ENCODE measurements at places on chromosomes 3 and 15.

- DNase-seq = no peak
These were observed 33.3 kb downstream of the NPTN start for GRCh38 chr15:73599934-73600333.

- DNase-seq = no peak
These were observed 2.9 kb downstream of the HDDC3 start for GRCh38 chr15:90929246-90930019.

DNA sequence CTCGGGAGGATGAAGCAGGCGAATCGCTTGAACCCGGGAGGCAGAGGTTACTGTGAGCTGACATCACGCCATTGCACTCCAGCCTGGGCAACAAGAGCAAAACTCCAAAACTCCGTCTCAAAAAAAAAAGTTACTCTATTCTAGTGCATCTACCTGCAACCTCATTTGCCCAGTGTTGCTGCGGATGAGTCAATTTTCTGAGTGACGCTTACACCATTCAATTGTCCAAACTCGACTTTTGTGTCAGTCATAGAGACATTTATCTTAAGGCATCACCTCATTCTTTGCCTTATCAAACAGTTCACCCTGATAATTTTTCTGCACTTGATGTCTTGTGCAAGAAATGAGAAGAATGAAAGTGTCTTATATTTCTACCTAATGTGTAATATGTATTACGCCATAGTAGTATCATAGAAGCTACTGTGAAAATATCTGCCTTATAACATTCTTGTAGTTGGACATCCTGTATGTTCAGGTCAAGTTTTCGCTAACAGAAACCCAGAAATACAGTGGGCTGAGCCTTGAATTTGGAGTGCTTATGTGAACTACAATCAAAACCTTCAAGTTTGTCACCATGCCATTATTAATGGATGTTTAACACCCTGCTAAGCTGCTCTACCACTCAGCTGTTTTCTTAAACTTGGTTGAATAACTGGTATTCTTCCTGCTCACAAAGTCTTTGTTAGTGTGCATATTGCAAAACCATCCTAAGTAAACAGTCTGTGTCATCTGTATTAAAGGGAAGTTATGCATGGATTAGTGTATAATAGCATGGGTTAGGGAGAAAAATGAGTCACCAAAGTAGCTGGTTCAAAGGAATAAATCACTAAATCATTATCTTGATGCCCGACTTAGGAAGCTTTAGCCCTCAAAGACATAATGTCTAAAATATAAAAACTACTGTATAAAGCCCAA, 531.0 kb upstream of the NR2F2 start:
- no peak for DNase-seq

DNA sequence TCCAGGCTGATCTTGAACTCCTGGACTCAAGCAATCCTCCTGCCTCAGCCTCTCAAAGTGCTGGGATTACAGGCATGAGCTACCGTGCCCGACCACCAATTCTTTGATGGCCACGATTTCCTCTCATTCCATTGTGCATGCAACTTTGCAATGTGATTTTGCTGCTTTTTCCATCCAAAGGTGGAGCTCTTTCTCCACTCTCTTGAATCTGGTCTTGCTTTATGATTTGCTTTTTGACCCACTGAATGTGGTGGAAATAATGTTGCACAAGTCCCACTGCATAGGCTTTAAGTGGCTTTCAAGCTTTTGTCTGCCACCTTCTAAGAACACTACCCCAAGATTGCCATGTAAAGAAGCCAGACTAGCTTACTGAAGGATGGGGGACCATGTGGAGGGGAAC, 10.6 kb downstream of the RPS27L start:
- no peak for DNase-seq

DNA sequence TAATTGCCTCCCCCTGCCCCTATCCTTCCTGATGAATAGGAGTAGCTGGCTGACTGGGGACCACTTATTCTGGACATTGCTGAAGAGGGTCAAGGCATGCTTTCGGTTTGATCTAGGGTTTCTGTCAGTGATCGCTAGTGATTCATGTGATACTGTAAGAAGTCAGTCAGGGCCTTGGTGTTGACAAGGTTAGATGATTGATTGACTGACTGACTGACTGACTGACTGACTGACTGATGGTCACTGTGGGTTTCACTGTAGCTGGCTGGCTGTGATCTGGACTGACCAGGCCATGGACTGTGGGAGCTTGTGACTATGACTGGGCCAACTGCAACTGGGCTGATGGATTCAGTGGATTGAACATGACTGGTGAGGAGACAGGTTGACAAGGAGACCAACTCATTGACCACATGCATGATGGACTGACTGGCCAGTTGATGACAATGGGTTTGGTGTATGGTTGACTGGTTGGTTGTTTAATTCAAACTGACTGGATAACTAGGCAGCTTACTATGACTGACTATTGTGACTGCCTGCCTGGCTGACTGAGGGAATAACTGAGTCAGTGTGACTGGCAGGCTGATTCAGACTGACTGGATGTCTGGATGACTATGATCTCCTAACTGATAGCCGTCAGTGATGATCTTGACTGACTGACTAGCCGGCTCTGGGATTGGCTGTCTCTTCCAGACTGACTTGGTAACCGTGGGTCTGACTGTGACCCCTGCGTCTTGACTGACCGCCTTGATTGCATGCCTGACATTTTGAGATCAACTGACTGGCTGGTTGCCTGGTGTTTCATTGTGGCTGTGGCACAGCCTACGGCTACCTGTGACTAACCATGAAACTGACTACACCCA, 509.9 kb downstream of the SHQ1 start:
- peak; percentile 9 for DNase-seq

GRCh38 chr15:38652998-38653397, 88.4 kb upstream of the RASGRP1 start:
- DNase-seq = peak; percentile 36

DNA sequence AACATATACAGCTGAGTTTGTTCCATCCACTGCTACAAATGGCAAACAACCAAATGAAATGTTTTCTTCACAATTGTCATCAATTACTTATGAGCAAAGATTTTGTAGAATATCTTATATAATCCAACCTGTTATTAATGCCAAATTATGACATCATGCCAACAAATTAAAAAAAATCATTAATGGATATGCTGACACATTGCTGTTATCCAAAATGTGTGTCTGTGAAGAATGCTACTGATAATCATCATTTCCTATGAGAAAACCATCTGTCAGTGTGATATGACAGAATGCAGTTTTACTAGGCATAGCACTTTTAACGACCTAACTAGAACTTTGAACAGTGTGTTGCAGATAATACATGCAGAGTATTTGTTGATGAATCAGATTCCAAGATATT, 556.5 kb upstream of the KCNMB2 start:
- no peak for DNase-seq

GRCh38 chr3:139894643-139894989, 40.4 kb upstream of the CLSTN2 start:
- DNase-seq = no peak

GRCh38 chr15:80471881-80472280, 67.7 kb downstream of the ARNT2 start:
- DNase-seq = no peak

GRCh38 chr3:190495354-190495753, 18.5 kb upstream of the IL1RAP start:
- no peak for DNase-seq

GRCh38 chr3:150639262-150639661, 36.1 kb downstream of the SELENOT start:
- no peak for DNase-seq

DNA sequence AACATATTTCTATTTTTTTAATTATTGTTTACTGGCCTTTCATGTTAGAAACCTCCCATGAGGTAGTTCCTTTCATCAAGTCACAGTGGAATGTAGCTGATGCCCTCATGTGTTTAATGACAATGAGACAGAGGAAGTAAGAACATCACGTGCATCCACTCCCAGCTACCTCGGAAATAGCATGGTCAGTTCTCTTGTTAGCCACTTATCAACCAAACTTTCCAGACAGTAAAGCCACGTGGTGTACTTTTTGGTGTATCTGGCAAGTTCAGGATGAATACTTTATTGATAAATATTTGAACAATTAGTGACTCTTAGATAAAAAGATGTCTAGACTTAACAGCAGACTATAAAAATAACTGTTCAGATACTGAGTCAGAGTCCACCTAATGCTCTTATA, 781.7 kb downstream of the MECOM start:
- no peak for DNase-seq

DNA sequence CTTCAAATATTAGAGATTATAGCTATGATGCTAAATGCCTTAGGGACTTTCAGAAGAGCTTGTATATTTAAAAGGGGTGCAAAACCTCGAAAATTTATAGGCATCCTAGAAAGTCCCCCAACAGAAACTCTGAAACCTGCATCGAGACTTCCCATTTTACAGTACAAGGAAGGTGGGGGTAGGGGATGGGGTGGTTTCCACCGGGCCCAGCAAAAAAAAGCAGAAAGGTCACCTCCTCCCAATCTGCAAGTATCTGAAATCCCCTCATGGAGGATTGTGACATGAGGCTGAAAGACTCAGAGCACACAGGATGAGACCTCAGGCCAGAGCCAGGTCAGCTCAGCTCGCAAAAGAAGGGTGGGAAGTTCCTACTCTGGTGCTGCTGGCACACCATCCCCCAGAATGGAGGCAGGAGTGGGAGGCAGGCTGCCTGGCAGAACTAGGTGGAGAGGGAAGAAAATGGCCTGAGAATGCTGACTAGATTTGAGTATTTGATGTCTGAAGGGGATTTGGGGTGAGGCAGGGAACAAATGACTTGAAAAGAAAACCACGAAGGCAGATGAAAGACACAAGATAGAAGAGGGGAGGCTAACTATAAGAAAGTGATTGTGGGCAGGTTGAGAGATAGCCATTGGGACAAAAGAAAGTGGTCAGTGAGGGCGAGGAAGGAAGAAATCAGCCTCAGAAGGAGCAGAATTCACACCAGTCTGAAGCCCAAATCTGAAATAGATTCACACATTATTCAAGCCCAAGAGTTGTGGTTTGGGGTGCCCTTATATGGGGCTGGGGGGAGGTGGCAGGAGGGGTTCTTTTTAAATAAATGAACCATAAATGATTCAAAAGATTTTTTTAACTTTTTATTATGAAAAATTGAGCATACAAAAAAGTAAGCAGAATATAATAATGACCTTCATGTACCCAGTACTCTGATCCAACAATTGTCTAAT, 22.5 kb upstream of the TSC22D2 start:
- DNase-seq = no peak

GRCh38 chr15:32861761-32862160, 144.0 kb downstream of the GREM1 start:
- DNase-seq = no peak

DNA sequence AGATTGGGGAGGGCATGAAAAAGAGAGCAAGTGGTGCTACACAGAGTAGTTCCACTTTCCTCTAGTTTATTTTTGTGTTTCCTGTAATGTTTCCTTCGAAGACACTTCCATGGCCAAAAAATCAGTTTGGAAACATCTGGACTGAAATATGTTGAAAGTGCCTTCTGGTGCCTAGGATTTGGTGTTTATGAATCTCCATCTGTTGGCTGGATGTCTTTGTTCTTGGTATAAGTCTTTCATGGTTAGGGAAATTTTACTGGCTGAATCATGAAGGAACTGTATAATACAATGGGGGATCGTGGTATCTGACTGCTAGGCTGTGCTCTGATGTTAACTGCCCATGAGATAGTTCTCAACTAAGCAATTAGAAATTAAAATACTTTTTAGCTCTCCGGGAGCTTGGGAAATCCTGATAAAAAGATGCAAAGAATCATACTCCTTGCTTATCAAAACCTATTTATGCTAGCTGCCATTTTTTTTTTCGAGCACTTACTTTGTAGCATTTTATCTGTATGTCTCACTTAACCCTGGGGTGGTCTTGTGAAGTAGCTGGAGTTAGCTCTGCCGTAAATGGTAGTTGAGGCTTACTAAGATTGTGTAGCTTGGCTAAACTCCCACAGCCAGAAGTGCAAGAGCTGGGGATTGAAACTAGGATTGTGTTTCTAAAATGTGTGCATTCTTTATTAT, 21.9 kb downstream of the AKAP13 start:
- DNase-seq = no peak

GRCh38 chr3:72129501-72130094, 344.6 kb upstream of the PROK2 start:
- DNase-seq = no peak

DNA sequence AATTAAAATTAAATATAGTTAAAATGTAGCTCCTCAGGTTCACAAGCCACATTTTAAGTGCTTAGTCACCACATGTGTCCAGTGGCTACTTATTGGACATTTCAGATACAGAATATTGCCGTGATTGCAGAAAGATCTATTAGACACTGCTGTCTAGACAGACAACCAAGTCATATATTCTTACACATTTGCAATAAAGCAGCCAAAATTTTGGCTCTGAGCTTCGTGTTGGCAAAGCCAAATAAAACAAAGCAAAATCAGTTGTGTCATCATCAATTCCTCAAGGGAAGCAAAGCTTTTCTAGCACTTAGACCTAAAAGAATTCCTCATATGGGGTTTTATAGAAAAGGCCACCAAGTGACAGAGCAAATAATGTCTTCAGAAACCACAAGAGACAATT, 193.1 kb upstream of the LPP start:
- no peak for DNase-seq

- DNase-seq = no peak
These were observed 7.1 kb upstream of the EEFSEC start for GRCh38 chr3:128146201-128146600.

DNA sequence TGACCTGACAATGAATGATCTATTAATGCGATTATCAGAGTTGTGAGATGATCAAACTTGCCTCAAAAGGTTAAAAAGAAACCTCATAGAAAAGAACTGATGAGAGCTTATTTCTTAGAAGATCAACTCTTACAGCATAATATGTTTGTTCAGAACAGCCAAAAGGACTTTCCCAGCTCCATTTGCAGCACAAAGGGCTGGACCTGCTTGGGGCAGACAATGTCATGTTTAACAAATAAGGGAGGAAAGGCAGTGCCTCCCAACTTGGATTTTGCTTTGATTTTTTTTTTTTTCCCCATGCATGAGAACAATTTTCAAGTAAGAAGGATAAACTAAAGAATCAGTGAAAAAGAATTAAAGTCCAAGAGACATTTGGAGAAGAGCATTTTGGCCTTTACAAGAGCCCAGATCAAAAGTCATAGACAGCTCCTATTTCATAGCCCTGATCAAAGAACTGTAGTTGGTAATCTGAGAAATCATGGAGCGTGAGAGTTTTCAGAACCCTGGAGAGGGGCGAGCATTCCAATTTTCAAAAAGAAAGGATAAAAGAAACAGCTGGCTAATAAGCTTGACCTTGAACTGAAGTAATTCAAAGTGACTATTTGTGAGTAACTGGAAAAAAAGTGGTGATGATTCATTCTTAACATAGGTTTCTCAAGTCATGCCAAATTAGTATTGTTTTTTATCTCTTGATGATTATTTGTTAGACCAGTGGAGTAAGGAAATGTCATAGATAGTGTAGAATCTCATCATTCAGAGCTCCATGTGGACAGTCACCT, 136.0 kb upstream of the CFAP20DC start:
- DNase-seq = no peak

GRCh38 chr3:118850687-118851086, 184.0 kb downstream of the IGSF11 start:
- DNase-seq = no peak
